Stimulated activated CD8-positive, alpha-beta memory T cell treated with anti-CD3 and anti-CD28 coated beads, Interleukin-4, amount 100 ng/mL, for 4 hours (primary cell): ENCODE measurements at places on chromosomes 2 and 18.

DNA sequence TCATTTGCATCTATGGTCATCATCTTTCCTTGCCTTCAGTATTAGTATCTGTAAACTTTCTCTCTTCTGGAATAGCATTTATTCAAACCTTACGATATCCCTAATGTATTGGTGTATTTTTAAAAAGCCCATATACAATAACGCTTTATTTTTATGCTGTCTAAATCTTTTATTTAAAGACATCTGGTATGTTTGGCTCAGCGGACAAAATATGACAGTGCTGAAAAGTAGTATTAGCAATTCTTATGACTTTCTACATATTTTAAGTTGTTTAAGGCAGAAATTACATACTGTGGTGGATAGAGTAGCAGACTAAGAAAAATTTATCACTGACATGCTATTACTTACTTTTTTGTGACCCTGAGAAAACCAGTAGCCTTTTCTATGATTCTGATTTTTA lies 41.8 kb upstream of the SLC4A10 start:
- no peak for DNase-seq

DNA sequence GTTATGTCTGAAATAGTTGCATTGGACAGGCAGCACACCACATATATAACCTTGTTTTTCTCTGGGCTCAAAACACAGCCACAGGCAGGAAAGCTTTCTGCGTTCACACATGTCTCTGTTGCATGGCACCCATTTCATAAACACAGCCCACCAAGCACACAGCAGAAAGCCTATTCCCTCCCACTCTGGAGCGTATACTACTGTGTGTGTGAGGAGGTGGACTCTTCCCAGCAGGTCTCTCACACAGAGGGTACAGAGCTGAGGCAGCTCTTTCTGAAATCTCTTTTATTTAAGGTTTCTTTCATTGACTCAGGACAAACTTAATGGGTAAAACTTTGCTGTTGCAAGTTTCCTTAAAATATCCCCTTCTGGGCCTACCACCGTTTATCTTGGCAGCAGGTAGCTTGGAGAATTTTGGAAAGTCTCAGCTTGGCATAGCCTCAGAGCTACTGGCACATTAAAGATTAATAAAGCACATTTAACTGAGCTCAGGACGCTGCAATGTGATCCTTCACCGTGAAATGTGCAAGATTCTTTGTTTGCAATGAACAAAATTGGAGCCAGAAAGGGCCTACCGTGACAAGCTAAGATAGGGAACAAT lies 105.1 kb upstream of the NCKAP5 start:
- no peak for DNase-seq

- no peak for DNase-seq
These were observed 159.4 kb downstream of the AGPS start for GRCh38 chr2:177551989-177552421.

DNA sequence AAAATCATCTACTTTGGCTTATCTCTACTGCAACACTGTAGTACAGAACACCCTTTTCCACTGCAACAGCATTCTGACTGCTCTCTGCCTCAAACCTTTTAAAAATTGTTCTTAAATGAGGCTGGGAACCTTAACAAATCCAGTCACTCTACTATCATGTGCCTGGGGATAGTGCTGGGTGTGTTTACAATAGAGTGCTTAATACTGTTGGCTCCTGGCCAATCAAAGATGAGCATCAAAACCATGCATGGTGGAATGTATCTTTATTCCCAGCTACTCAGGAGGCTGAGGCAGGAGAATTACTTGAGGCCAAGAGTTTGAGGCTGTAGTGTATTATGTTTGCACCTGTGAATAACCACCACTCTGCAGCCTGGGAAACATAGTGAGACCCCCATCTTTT lies 7.4 kb downstream of the ANKAR start:
- no peak for DNase-seq

DNA sequence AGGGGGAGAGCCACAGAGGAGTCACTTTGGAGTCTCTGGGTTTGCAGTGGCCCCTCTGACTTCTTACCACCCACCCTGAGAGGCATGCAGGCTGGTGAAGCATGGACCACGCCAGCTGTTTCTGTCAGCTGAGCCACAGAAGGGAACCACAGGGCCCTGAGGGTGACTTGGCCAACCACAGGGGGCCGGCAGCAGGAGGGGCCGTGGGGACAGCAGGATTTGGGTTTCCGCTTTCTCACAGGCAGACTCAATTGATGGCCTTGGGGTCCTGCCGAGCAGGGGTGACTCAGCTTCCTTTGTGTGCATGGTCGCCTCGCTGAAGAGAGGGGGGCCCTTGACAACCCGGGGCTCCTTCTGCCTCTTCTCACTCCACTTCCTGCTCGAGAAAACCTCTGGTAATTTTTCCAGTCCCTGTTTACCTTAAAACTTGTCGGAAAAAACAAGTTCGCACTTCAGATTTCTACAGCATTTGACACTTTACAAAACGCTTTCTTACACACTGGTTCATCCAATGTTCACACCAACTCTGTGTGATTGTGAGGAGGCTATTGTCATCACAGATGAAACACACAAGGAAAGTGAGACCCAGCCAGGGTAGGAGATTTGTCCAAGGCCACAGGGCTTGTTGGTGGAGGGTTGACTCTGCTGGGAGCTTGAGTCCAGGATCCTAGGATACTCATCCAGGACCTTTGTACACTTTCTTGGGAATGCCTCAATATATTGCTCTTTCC lies 311.2 kb downstream of the LPIN1 start:
- DNase-seq: no peak

DNA sequence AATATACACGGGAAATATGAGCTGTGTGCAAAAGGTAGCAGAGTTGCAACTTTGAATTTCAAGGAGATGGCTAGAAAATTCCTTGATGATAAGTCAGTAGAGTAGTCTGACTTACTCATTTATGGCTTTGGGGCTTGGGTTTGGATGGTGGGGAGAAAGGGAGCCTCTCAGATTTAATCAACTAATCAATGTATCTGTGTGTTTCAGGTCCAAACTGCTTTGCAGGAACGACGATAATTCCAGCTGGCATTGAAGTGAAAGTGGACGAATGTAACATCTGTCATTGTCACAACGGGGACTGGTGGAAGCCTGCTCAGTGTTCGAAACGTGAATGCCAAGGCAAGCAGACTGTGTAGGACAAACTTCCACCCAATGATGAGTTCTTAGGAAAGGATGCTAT lies 164.6 kb downstream of the VWC2L start:
- DNase-seq: no peak

GRCh38 chr2:161123531-161124030 lies 36.6 kb upstream of the TANK start:
- DNase-seq: no peak

DNA sequence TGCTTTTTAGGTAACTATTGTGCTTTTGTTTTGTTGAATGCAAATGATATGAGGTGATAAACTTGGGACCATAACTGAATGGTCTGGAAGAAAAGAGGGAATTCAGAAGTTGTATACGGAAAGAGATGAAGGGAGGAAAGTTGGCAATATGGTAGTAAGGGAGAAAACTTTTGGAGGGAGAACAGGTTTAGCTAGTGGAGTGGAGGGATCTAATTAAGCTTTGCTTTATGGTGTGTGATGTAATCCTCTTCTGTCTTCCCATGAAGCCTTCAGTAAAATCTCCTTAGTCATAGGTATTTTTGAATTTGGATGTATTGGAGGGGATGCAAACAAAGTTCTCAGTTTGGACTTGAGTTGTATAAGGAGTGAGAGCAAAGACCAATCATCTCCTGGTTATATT lies 20.2 kb upstream of the RAB10 start:
- no peak for DNase-seq

DNA sequence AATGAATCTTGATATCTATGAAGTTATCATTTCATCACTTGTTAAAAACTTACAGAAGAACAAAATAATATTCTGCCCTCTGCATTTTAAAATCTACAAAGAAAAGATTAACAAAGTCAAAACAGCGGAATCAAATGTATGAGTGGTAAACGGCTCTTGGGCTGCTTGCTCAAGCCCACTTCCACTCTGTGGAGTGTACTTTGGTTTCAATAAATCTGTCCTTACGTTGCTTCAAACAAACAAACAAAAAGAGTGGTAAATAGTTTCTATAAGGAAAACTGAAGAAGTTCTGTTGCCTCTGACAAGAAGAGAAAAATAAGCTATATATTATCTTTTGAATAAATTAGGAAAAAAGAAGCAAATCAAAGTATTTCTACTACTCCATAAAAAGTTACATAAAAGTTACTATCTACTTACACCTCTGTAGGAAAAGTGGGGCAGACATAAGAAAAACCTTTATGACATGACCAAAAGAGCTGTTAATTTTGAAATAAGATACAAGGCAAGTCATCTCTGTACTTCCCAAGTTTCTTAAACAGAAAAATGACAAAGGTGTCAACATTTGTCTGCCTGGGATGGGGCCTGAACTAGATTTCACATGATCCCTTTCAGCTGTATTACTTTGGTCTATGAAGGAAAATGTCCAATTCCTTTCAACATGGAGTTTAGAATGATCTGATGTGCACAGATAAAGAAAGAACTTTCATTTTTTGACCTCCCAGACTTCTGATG lies 56.5 kb downstream of the MGAT4A start:
- no peak for DNase-seq

GRCh38 chr2:120224735-120225548 lies 1.7 kb upstream of the TMEM185B start:
- no peak for DNase-seq

- no peak for DNase-seq
These were observed 584.2 kb downstream of the SUCLG1 start for GRCh38 chr2:83874712-83875430.

- no peak for DNase-seq
These were observed 23.2 kb downstream of the CAB39 start for GRCh38 chr2:230735884-230736283.

GRCh38 chr2:149528983-149529382 lies 58.6 kb downstream of the MMADHC start:
- DNase-seq: no peak

GRCh38 chr2:85605406-85606115 lies 3.1 kb upstream of the TMEM150A start:
- DNase-seq: no peak

DNA sequence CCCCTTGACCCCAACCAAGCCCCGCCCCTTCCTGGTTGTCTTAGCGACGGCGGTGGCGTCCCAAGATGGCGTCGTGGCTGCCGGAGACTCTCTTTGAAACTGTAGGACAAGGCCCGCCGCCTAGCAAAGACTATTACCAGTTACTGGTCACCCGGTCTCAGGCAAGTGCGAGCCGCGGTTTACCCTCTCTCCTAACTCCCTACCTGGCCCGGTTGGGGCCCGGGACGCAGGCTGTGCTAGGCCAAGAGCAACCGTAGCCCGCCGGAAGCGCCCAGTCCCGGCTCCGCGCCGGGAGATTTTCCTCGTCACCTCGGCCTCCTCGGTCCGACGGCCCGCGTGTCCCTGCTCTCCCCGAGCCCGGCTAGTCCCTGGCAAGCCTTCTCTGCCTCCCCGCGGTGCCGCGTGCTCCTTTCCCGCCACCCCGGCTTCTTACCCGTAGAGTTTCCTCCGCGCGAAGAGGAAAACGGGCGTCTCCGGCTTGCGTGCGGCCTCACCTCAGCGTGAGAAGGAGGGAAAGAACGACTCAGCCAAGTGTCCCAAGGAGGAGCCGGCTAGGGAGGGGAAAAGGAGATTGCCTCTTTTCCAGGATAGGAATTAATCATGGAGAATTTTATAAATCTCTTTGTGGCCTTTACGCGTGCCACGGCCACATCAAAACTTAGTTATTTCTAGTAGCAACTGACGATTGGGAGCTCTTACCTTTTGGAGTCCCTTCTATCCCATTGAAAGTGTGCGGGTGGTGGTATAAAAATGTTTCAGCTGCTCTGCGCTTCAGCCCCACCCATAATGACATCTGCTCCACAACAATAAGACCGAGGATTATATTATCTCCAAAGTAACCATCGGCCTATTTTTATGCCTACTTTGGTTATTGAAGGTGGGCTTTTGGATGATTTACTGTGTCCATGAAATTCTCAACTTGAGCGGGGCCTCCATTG lies at the start of gene FBXO36:
TSS of gene FBXO36 (plus strand) at position 55 of the 938 bp plus-strand sequence. CDS start at position 66, 11 bp downstream.
- DNase-seq: peak; percentile 78

DNA sequence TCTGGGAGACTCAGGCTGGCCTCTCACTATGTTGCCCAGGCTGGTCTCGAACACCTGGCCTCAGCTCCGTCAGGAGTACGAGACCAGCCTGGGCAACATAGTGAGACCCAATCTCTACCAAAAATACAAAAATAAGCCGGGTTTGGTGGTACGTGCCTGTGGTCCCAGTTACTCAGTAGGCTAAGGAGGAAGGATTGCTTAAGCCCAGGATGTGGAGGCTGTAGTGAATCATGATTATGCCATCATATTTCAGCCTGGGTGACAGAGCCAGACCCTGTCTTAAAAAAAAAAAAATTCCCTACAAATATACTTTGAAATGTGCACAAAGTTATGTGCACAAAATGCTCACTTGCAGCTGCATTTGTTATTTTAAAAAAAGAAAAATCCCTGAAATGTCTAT lies 26.3 kb upstream of the AGAP1 start:
- no peak for DNase-seq

GRCh38 chr2:36415381-36416022 lies 59.9 kb downstream of the CRIM1 start:
- no peak for DNase-seq

GRCh38 chr2:224347176-224348051 lies 54.5 kb downstream of the FAM124B start:
- DNase-seq: no peak

DNA sequence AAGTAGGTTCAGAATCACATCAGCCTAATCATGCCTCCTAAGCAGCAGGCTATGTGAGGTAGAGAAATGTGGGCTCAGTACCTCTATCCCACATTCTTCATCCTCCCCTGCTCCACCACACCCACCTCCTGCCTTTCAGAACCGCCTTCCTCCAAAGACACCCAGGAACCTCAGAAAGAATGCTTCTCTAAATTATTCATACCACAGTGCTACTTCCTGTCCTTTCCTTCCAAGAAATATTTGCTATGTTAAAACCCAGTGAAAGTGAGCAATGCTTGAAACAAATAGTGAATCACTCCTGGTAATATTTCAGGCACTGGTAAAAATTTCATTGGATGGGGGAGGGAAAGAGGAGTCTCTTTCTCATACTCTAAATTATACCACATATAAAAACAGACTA lies 24.0 kb upstream of the CREB1 start:
- no peak for DNase-seq

DNA sequence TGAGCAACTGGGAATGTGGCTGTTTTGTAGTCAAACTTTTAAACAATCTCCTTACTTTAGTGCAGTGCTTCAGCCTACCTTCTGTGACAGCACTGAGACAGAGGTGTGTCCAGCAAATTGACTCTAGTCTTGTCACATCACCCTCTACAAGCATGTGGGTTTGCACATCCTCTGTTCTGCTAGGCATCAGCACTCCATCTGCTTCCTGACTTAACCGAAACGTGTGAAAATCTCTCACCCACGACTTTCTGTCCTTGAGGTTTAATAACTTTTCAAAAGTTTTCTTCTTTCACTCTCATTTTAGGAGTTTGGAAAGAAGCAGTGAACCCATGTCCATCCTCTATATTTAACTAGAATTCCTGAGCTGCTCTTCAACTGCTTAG lies 42.6 kb downstream of the TTR start:
- no peak for DNase-seq
